ENCODE measurements at places on chromosomes 11 and 22. TPM values are rescaled to one million over a fixed set of nuclear protein-coding genes. Genes with fewer than 3 reads are reported as not detected.

The PAX6 gene
- total RNA-seq: 0.08 TPM

The C2CD2L gene
- 7.9 TPM for total RNA-seq

The CNTF gene
- total RNA-seq: 2.4 TPM

The DNAJB13 gene
- not detected for total RNA-seq

The PANX3 gene
- total RNA-seq: 0.47 TPM

Data from gastroesophageal sphincter (tissue), 4 donors.